Fibroblast of pulmonary artery (primary cell): ENCODE measurements at places on chromosomes 12 and 14.
A peak's percentile ranks its signal among the peaks of the same experiment; 100 is the strongest.

DNA sequence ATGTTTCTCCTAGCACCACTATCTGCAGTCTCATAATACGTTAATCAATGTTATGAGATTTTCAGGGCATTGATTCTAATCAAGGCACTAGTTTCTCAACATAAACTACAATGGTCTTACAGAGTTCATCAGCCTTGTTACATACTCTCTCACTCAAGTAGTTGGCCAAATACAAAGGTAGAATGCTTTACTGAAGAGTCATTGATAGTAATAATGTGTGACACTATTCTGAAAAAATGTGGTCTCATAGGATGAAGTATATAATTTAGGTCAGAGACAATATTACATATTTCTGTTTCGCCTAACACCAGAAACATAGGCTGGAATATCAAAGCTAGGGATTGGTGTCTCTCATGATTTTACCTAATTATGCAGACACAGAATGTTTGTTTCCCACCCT is 35.2 kb upstream of the MDGA2 start:
- DNase-seq = no peak

DNA sequence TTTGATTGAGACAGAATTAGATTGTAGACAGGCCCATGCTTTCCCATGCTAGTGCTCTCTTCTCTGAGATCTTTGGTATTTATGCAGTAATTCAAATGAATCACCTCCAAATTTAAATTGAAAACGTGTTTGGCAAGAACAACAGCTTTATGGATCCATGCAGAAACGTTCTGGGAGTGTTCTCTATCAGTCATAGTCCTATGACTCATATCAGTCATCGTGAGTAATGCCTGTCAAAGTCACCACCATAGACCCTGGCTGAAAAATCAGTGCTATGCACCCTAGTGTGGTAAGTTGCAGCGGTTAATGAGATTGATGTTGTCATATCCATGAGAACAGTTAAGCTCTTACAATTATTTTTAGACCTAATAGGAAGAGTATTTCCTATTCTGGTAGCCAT is 90.1 kb upstream of the FOXG1 start:
- DNase-seq = peak; percentile 37

DNA sequence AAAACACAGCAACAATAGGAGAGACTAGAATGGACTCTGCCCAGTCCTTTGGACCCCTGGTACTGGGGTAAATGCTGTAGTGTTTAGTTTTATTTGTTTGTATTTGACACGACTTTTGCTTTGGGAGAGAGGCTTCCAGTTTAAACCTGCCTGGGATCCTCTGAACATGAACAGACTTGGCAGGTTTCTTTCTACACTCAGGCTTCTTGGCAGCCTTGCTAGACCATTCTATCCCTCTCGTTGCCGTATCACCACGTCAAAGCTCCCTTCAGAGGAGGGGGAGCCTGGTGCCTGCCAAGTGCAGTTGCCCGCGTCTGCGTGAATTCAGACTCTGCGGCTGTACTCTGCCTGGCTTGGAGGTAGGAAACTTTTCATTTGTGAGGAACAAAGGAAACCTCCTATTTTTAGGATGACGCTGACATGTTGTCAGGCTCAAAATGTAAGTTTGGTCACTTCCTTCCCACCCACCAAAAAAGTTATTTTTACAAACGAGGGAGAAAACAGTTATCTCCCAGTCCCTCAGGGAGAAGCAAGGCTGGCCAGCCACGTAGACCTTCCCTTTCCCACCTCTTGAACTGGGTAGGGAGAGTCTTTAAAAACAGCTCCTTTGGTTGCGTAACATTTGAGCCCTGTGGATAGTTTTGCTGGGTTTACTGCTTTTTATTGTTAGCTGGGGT is 25.9 kb downstream of the CD9 start:
- peak; percentile 96 for DNase-seq

- DNase-seq = no peak
Measured at GRCh38 chr12:33265033-33265731, 174.4 kb downstream of the SYT10 start.

GRCh38 chr12:71057330-71057729 is 100.5 kb downstream of the TSPAN8 start:
- peak; percentile 31 for DNase-seq

- DNase-seq = no peak
Measured at GRCh38 chr14:62665286-62665685, 380.0 kb downstream of the KCNH5 start.

- DNase-seq = no peak
Measured at GRCh38 chr14:100363053-100363452, 39.9 kb downstream of the SLC25A47 start.
